ENCODE measurements at places on chromosomes 1 and 21.

GRCh38 chr1:167924543-167925231 lies 10.8 kb upstream of the ADCY10 start:
- no peak for DNase-seq

- no peak for DNase-seq
Observed at GRCh38 chr1:116449578-116449977, 76.5 kb downstream of the ATP1A1 start.

GRCh38 chr1:241531195-241532161 lies 700 bp upstream of the KMO start:
- no peak for DNase-seq

- DNase-seq = no peak
Observed at GRCh38 chr1:193581341-193581740, 394.9 kb upstream of the B3GALT2 start.

GRCh38 chr1:156666862-156667609 lies 10.2 kb downstream of the NES start:
- no peak for DNase-seq

- no peak for DNase-seq
Observed at GRCh38 chr21:44444286-44444931, 10.9 kb upstream of the LRRC3 start.

DNA sequence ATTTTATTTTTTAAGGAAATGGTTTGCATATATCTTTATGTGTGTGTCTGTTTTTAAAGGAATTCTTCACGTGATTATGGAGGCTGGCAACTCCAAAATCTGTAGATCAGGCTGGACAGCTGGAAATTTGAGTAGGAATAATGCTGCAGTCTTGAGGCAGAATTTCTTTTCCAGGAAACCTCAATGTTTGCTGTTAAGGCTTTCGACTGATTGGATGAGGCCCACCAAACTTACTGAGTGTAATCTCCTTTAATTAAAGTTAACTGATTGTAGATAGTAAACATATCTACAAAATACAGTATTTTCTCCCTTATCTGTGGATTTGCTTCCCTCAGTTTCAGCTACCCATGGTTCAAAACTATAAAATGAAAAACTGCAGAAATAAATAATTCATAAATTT lies 883.1 kb downstream of the TTLL7 start:
- no peak for DNase-seq

DNA sequence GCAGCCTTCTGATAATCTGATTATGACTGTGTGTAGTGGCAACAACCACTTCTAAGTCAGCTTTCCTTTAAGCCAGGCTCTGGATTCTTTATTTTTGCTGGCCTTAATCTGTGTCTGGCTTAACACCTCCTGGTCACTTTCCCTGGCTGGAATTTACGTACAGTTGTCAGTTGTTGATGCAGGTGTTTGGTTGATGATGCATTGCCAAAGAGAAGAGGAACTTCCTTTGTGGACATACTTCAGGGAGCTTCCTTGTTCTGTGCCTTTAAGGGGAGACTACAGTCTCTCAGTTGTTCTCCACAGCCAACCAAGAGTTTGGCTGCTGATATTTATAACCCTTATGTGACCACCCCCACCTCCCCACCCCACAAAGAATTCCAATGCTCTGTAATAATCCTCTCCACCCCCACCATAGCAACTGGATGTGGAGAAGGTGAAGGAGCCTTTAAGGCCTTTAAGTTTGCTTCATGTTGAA lies 96.0 kb upstream of the BMP8A start:
- DNase-seq = no peak

GRCh38 chr21:24093032-24093431 lies 1514.2 kb downstream of the MRPL39 start:
- DNase-seq = no peak

DNA sequence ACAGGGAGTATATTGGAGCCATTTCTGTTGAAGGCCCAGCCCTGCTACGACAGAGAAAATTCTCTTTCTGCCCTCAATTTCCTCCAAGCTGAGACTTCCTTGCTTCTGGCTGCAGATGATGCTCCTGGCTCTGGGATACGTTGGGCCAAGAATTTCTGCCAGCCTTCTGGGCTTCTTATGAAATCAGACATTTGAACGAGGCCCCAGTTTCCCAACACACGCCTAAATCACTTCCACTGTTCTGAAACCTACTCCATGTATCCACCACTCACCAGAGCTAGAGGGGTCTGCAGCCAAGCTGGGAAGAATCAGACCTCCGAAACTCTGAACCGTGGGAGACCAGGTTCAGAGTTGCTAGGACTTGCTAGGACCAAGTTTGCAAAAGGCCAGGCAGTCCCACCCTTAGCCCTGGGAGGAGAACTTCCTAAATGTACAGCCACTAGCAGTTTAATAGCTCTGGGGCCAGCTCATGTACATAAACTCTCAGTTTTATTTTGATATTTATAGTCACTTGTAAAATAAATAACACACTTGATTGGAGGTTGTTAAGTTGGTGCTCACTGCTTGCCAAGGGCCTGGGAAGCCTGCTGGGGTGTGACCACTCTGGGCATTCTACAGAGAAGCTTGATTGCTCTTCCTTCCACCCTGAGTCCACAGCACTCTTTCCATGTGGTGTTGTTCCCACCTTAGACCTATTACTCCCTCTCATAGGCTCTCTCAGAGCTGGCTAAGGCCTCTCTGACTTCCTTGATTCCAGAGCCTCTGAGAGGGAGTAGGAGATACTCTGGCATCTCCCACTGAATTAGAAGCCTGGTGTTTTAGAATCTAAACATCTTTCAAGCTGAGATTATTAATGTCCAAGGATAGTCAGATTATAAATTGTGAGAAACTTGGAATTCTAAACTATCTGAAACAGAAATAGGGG lies 83.4 kb upstream of the TRABD2B start:
- DNase-seq = no peak

GRCh38 chr1:155481741-155482241 lies 80.8 kb downstream of the ASH1L start:
- no peak for DNase-seq

GRCh38 chr1:244836584-244836983 lies 1.1 kb downstream of the COX20 start:
- DNase-seq = no peak

DNA sequence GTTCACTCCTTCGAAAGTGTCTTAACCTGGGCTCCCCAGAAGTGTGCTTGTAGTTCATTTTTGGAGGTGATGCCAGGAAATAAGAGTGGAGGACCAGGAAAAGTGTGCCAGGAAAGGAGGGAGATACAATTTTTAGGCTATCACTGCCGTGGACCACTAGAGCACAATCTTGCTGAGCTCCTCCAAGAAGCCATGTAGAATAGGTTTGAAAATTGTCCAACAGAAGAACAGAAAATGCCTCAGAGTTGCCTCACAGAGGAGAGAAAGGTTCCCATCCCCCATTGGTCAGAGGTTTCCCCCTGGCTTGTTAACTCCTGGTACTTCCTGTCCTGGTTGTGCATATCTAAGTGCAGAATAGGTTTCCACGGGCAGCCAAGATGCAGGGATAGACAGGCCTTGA lies 41.6 kb downstream of the CATSPERE start:
- DNase-seq = no peak

GRCh38 chr1:37602750-37603694 lies 7.3 kb upstream of the GNL2 start:
- no peak for DNase-seq

- no peak for DNase-seq
Observed at GRCh38 chr1:18062185-18062584, 45.4 kb upstream of the IGSF21 start.

- no peak for DNase-seq
Observed at GRCh38 chr1:20279509-20279908, 11.2 kb upstream of the VWA5B1 start.

DNA sequence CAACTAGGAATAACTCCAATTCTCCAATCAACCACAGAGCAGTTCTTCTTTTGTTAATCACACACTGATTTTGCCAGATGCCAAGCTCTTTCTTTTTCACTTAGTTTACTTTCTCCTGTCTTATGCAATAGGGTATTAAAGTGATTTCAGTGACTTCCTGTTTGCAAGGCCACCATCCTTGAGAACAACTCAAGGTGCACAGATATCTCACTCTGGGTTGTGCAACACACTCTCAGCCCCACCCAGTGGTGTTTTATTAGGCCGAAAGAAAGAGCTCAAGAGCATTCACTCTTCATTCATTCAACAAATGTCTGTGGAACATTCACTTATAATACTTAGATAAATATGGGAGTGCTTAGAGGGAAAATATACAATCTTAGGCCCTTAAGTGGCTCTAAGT lies 352.5 kb downstream of the ZNF326 start:
- DNase-seq = no peak

DNA sequence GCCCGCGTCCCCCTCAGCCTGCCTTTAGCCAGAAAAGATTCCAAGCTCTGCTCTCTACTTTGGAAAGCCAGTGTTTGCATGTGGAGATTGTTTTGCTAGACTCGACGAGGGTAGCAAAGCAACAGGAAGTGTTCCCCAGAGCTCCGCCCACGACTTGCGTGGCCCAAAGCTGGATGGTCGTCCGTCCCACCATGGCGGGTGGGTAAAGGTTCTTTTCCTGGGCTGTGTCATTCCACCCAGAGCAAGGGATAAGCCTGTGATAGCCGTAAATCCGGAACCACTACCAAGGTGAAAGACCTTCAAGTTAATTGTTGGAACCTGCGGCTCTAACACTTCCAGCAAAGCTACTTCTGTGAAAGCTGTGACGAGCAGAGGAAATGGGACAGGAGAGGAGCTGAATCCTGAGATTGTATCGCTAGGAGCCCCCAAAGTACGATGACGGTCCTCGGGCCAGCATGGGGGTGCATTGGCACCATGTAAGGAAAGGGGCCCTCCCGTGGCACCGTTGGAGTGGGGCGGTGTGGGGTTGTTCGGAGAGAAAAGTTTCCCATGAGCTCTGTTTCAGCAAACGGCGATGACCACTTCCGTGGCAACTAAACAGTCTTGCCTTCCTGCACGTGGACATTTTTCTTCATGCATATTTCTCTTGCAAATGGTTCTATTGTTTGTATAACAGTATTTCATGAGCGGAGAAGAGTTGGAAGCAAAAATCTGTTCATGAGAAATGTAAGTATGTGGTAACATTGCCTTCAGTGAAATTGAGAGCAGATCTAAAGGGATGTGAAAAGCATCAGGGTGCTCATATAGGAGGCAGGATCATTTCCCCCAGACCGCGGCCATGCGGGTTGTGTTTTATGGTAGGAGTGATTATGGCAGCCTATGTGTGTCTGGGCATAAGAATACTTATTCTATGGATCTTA lies 8.4 kb downstream of the MX2 start:
- DNase-seq = no peak

GRCh38 chr1:3770047-3770765 lies 2.3 kb upstream of the SMIM1 start:
- peak; percentile 63 for DNase-seq

DNA sequence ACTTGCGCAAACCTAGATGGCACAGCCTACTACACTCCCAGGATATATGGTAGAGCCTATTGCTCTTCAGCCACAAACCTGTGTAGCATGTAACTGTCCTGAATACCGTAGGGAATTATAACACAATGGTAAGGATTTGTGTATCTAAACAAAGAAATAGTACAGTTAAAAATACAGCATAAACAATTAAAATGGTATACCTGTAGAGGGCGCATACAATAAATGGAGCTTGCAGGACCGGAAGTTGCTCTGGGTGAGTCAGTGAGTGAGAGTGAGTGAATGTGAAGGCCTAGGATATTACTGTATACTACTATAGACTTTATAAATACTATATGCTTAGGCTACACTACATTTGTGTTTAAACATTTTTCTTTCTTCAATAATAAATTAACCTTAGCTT lies 99.3 kb downstream of the PLD5 start:
- no peak for DNase-seq

DNA sequence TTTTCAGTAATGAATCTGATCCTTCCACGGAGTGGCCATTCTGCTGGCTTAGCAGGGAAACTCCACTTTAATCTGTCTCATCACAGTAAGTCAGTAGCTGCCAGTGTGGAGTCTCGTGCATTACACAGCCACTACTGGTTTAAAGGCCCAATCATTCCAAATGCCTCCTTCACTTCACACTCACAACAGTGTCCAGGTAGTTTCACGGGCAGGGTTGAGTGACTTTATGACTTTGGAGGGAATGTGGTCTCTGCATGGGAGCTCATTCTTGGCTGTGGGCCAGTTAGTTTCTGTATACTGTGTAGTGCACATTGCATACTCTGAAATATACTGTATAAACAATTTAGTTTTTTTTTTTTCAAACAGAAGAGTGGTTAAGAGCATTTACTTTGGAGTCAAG lies 34.6 kb upstream of the C1orf87 start:
- no peak for DNase-seq

GRCh38 chr1:217524787-217525520 lies 105.9 kb downstream of the GPATCH2 start:
- DNase-seq = no peak

DNA sequence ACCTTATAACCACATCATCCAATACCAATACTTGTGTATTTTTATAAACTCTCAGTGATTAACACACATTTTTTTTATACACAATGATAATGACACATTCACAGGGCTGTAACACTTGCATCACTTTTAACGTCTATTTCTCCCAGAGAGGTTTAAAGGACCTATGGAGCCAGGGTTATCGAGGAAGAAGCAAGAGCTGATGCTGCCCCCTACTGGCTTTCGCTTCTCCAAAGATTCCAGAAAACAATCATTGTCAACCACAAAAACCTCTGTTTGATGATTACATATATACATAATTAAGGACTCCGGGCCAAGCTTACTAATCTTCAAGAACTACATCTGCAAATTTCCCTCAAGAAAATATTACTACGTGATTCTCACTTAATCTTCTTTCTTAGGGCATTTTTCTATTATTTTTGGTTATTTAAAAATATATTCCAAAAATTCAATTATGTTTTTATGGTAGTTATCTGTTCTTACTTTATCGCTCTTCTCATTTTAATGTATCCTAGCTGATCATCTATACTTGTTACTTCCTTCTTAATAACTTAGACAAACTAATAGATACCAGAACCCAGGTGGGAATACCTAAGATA lies 214.5 kb downstream of the VAV3 start:
- no peak for DNase-seq

DNA sequence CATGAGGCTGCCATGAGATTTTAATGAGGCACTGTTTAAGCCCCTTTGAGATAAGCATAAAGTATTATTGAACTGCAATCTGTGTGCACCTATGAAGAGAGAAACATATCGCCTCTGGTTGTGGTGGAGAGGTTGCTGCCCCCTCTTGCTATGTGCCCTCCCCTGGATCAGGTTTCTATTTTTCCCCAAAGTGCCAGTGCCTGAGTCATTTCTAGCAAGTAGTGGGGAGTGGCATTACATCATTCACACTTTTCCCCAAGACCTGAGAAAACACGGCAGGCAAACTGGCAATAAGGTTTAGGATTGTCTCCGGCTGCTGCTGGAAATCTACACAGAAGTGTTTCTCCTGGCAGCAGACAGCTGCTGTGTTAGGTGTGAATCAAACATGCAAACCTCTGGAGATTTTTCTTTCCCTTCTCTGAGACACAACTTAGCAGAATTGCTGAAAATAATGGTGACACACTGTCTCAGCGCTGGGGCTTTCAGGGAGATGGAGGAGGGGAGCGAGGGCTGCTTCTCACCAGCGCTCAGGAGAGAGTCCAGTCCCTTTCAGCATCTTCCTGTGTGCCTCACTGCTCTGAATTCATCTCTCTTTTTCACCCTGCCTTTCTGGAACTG lies 13.7 kb upstream of the RGS16 start:
- no peak for DNase-seq
